ENCODE measurements at places on chromosomes 12 and 14.

DNA sequence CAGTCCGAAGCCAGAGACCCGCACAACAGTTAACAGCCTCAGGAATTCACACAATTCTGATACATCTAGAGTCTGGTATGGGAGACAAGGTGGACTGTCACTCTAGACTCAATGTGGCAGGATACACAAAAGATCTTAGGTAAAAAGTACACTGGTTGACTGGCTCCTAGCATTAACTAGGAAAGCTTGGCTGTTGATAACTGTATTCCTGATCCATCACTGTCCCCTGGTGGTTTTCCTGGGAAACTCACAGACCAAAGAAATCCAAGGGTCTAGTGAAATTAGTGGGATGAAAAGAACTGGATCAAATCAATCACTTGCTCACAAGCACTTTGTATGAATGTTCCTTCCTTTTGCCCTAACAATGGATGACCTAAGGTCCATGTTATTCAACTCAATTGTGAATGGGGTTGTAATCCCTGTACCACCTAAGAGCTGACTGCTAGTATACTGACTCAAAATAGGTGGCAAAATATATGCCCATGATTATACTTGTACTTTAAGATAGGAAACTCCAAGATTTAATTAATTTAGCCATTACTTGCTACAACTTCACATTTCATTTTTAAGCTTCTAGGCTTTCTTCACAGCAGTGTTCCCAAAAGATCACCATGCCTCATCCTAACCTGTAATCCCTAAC is 14.0 kb downstream of the NPC2 start:
- DNase-seq: peak; percentile 30

- DNase-seq: peak; percentile 55
Measured at GRCh38 chr14:103746701-103747100, 31.1 kb downstream of the ZFYVE21 start.

DNA sequence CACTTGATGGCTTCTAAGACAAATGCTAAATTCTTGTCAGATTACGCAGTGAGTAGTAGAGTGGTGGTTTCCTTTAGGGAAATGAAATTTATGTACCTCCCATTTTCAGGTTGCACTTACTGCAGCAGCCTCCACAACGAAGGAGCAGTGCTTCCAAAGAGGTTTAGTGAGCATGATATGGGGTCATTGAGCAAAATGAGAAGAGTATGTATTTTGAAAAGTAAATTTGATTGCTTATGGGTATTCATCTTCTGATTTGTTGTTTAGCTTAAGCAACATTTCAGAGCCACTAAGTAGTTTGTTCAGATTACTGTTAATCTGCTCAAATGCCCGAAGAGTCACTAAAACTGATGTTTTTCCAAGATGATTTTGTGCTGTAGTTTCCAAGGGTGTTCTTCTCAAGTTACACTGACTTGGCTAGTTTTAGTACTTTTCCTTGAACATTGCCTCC is 493.6 kb downstream of the PCNX1 start:
- DNase-seq: peak; percentile 41

GRCh38 chr14:94752591-94753436 is 17.1 kb downstream of the GSC start:
- no peak for DNase-seq

DNA sequence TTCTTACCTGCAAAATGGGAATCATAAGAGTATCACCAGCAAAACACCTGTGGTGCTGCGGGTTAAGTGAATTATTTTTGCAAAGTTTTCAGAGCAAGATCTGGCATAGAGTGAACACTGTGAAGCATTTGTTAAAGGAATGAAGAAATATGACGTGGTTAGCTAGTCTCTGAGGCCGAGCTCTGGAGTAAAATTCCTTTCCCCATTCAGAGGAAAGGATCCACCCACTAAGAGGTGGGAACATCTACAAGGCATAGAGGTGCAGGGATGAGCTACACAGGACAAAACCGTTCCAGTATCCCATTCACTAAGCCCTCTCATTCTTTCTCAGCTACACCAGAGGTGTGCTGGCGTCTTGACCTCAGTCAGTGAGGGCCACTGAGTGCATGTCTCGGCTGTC is 48.5 kb downstream of the JAG2 start:
- no peak for DNase-seq

DNA sequence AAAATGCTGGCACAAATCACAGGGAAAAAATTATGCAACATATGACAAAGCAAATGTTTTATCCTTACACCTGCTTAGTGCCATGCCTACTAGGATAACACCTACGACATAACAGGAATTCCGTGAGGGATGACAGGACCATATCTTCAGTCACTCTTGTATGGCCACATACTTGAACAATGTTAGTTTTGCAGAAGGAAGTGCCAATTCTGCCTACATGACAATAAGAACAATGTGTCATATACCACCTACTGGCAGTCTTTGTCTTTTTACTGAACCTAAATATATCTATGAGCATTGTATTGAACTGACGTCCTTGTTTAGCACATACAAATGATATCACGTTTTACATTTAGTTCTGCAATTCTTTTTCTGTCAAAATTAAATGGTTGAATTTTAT is 234.0 kb downstream of the ADAMTS20 start:
- DNase-seq: no peak

GRCh38 chr14:21997300-21997699 is 323.7 kb upstream of the OR4E1 start:
- no peak for DNase-seq

DNA sequence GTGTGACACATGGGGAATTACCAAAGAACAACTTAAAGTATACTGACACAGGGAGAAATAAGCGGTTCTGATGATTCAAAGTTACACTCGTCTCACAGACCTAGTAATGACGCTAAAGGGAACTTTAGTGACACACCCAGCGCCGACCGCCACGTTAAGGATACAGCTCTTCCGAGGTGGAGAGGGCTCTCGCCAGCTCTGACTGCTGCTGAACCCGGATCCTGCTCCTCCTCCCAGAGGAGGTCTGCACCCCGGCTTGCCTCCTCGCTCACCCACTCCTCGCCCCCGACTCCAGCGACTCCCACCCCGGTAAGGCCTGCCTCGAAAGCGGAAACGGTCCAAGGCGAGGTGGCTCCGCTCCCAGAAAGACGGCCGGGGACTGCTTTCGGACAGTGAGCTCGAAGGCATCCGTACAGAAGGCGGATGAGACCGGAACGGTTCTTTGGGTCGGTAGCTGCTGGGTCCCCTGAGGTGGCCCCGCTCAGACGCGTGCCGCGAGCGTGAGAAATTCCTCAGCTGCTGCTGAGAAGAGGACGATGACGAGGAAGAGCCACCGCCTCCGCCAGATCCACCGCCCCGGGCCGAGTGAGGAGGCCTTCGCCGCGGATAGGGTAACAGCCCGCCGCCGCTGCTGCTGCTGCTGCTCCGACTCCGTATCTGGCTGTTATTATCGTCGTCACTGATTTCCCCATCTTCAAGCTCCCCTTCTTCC is 643 bp downstream of the ZFC3H1 start:
- peak; percentile 73 for DNase-seq
